ENCODE measurements at places on chromosomes 11 and 22. TPM values are rescaled to one million over a fixed set of nuclear protein-coding genes. Genes with fewer than 3 reads are reported as not detected.

GRCh38 chr22:33357981-33358399 lies 299.8 kb upstream of the SYN3 start:
- no peak for DNase-seq

UBQLNL gene
- 0.04 TPM for total RNA-seq

RASSF7 gene
- total RNA-seq = 14.4 TPM

DRD2 gene
- not detected for total RNA-seq

GRCh38 chr11:44178381-44178780 lies 82.9 kb downstream of the EXT2 start:
- DNase-seq = no peak

DNA sequence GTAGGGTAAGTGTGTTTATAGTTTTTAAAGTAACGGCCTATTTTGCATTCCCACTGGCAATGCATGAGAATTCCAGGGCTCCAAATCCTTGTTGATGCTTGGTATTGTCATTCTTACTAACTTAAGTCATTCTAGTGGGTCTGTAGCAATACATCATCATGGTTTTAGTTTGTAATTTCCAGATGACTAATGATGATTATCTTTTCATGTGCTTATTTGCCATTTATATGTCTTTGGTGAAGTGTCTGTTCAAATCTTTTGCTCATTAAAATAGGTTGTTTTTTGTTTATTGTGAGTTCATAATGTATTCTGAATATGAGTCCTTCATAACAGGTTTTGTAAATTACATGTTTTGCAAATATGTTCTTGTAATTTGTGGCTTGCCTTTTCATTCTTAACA lies 31.2 kb downstream of the MTMR3 start:
- no peak for DNase-seq

DNA sequence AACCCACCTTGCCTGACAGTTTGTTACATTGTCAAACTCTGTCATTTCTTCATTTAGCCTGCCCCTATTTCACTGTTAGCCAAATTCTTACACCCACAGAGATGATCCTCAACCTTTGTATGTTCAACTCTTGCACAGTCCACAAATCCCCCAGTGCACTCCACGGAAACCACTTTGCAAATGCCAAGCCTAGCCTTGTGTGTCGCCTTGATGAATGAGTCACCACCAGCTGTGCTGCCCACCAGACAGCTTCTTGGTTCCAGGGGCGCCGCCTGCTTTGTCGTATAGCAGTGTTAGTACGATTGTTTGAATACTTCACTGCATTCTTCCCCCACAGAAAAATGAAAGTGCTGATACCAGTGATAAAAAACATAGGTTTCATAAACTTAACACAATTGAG lies 686.3 kb downstream of the NTM start:
- DNase-seq = no peak

DNA sequence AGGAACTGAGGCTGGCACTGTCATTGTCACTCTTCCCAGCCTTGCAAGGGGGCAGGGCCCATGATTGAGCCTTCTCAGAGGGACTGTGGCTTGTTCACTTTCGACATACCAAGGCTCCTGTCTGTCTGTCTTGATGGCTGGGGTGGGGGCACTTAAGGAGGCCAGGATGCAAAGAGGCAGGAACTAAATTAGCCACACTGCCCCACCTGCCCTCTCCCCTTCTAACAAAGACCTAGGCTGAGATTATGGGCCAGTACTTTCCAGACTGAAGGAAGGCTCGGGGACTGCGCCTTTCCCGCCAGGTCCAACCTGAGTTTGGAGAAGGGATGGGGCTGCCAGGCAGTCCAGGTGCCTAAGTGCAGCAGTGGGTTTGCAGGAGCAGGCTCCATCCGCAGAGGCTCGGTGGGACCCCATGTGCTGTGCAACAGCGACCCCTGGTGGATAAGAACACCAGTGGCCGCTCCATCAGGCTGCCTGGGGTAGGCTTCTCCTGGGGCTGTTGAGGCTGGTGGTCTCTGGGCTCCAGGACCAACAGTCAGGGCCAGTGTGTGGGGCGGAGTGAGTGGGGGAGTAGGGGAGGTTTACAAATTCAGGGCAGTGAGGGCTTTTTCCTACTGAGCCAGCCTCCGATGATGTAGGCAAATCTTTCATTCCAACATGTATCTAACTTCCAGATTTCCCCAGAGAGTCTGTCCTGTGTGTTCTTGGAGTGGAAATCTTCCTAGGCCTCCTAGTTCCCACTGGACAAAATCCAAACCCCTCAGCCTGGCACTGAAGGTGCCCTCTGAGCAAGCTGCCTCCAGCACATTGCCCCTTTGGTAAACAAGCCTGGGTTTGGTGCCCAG lies 93.9 kb downstream of the INSC start:
- DNase-seq = peak; percentile 13

NCF4 gene
- total RNA-seq = not detected
